ENCODE measurements at places on chromosomes 2 and 18.

DNA sequence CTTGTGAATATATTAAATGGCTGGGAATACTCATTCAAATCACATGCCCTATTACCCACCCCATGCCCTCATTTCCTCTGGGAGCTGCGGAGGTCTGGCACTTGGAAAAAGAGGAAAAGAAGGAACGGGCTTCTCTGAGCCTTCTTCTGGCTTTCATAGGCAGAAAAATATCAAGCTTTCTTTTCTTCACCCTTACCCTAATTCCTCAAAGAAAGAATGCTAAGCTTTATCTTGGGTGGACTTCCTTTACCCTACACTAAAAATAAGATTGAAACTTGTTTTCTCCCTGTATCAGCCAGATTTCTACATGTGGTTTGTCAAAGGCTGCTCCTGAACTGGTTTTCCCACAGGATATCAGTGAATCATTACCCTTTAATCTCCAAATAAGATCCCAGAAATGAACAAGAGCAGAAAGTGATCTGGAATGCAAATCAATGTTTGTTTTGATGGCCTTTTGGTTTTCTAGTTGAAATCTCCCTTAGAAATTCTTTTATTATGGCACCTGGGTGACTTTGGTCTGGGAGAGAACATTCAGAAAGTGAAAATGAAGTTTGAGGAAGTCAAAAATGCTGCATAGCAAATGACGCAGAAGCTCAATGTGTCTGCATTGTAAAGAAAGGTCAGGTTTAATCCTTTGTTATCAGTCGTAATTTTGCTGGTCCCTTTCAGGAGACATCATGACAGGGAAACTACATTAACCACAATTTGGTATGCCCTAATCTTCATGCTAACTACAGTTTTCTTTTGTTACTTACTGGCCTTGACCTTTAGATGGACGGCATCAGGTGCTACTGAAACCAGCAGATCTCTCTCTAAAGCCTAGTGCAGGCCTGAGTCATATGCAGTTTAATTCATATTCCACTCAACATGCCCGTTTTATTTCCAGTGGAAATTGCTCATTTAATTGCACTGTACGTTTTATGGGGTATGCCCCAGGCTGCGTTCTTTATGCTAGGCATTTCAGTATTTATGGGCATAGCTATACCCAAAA, 46.6 kb upstream of the HNRNPA3 start:
- no peak for DNase-seq

DNA sequence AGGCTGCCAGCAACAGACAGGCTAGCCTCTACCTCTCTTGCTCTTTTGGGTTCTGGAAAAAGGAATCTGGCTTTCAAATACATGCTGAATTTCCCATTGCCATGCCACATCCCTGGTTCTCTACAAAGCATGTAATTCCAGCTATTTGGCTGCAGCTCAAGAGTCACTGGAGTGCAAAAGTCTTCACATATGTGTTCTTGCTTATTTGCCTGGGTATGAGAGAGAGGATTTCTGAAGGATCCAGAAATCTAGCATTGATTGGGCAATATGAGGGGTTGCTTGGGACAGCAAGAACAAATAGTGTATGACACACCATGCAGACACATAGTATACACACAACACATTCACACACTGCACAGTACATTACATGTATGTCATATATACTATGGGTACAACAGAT, 30.7 kb upstream of the LGALSL start:
- DNase-seq: no peak

GRCh38 chr2:67851016-67851415, 211.8 kb downstream of the C1D start:
- no peak for DNase-seq

DNA sequence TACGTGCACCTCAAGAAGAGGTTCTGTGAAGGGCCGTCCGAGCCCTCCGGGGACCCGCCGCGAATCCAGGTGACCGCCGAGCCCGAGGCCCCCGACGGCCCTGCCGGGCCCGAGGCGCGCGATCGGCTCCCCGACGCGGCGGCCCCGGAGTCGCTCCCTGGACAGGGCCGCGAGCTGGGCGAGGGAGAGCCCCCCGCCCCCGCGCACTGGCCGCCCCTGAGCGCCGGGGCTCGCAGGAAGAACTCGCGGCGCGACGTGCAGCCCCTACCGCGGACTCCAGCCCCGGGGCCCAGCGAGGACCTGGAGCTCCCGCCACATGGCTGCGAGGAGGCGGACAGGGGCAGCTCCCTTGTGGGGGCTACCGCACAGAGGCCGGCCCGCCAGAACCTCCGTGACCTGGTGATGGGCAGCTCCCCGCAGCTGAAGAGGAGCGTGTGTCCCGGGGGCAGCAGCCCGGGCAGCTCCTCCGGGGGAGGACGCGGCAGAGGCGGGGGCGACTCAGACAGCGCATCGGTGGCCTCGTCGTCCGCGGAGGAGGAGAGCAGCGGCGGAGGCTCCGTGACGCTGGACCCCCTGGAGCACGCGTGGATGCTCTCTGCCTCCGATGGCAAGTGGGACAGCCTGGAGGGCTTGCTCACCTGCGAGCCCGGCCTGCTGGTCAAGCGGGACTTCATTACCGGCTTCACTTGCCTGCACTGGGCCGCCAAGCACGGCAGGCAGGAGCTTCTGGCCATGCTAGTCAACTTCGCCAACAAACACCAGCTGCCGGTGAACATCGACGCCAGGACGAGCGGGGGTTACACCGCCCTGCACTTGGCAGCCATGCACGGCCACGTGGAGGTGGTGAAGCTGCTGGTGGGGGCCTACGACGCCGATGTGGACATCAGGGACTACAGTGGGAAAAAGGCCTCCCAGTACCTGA, 812 bp downstream of the SOWAHC start:
- DNase-seq: no peak

DNA sequence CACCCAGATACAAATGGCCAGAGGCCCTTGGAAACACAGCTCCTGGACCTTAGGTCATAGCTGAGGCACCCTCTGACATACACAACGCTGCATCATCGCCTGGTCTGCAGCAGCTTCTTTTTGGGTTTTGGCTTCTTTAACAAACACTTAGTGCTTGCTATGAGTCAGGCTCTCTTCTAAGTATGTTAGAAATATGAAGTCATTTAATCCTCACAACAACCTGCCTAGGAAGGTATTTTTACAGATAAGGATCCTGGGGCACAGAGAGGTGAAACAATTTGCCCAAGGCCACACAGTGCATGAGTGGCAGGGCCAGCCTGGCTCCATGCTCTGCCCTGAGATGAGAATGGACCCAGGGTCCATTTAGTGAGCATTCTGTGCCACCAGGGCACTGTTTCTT, 96.6 kb downstream of the TMEM17 start:
- DNase-seq: no peak

DNA sequence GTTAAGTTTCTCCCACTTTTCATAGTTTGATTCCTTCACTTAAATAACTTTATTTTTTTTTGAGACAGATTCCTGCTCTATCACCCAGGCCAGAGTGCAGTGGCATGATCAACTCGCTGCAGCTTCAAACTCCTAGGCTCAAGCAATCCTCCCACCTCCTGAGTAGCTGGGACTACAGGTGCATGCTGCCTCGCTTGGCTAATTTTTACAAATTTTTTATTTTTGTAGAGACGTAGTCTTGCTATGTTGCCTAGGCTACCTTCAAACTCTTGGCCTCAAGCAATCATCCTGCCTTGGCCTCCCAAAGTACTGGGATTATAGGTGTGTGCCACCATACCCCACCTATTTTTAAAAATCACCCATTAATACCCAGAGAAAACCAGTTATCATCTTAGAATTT, 14.2 kb upstream of the WIPF1 start:
- DNase-seq: no peak

DNA sequence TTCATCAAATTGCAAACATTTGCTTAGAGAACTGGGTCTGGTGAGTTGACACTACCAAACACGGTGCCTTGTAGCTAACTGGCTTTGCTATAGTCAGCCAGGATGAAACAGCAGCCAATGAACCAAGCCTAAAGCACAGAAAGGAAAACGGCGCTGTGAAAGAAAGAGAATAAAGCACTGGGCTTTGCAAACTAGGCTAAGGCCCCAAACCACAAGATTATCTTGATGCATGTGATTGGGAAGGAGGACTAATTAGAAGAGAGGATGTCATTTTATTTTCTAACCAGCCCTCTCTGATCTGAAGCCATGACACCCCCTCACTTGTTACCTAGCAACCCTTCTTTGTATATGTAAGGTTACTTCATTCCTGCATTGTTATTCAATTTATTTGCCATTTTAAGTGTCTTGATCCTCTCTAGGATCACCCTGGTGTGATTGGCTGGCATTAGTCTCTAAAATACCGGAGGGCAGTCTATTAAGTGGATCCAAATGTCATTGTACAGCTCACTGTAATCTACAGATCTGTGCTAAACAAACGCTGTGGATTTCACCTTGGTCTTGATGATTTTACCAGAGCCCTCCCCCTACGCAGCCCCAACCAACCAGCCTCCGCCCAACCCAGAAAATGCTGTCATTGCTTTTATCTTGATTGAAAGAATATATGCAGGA, 395.4 kb upstream of the ACVR2A start:
- DNase-seq: no peak

DNA sequence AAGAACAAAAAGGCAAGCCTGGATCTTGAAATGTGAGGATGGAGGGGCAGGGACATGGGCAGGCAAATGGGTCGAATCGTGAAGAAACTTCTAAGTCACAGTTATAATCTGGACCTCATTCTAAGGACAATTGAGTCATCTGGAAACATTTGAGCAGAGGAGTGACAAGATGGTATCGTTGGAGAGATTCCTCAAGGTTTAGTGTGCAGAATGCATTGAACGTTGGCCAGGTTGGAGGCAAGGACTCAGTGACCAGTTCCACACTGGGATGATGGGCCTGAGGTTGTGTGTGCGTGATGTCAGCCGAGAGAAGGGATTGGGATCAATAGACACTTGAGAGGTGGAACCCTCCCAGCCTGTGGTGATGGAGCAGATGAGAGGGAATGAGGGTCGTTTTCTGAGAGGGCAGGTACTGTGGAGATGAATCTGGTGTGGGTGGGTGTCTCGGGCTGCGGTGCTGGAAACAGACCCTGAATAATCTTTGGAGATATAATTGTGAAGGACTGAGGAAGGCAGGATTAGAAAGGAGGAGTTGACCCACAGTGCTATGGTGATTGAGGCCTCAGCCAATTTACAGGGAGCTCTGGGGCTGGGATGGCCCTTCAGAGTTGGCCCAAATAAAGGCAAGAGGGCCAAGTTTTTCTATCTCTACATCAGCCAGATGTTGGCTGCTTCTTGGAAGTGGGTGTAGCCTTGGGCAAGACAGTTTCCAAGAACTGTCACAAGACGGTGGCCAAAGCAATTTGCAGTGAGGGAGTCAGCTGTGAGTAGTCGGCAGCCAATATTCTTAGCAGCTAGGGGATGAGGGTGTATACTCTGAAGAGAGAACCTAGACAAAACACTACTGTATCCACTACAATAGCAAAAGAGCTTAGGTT, 5.8 kb upstream of the ZNF532 start:
- DNase-seq: no peak

GRCh38 chr2:127142663-127143630, 36.0 kb upstream of the BIN1 start:
- no peak for DNase-seq

DNA sequence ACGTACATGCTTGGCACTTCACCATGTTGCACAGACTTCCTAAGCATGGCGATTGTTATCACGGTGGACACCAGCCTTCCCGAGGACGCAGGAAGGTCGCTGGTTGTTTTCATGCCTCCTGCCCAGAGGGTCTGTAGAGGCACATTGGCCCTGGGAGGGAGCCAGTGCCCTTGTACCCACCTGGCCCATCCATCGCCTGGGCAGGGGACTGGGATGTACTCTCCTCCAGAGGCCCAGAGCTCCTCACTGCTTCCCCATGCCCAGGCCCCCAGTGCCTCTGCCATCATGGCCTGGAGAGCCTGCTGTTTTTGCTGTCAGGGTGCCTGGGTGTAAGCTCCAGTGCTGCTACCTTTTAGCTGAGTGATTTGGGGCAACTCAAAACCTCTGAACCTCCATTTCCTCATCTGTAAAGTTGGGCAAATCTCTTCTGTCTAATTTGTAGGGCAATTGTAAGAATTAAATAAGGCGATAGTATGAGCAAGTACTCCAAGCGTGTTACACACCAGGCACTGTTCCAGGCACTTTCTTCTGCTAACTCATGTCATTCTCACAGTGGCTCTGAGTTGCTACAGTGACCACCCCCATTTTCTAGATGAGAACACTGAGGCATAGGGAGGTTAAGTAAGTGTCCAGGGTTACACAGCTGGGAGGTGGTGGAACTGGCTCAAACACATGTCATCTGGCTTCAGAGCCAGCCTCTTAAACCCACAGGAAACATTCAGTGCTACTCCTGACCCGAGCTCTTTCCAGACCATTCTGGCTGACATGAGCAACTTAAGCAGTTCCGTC, 45.3 kb downstream of the GREB1 start:
- DNase-seq: no peak

DNA sequence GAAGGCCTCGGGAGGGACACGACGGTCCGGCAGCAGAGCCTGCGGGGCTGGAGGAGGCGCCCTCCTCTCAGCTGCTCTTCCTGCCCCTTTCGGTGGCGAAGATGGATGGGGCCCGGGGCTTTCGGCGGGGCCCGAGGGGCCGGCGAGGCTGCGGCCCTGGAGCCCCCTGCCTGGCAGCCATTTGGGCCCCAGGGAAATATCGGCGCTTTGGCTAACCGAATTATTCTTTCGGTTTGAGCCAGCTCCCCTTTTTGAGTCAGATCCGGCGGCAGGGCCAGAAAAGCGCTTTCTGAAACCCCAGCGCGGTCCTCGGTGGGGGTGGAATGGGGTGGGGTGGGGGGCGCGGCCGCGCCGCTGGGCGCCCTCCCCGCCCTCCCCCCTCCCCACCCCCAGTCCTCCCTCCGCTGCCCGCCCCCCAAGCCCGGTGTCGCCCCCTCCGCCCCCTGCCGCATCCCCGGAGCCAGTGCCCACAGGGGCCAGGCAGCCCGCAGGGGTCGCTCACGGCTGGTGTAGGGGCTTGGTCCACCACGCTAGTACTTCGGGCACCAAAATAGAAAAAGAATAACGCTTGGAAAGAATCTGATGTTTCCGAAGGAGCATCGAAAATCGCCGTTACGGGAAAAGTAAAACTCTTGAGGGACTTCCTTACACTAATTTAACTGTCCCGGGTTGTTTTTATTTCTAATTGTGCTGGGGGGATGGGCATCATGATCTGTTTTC, 9.1 kb upstream of the ARID5A start:
- no peak for DNase-seq

DNA sequence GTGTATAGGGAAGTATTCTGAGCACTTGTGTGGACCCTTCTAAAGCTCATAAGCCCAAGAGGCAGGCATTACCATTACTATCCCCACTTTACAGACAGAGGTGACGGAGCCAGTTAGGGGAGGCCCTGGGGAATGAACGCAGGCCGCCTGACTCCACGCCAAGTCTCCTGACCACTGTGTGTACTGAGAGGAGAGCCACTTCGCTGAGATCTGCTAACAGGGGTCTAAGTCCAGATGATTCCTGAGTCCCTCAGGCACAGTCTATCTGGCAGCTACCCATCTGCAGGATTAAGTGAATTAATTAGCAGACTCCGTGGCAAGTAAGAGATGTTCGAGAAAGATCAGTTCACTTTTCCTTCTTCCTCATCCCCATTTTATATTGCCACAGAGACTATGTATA, 13.7 kb downstream of the CYB5A start:
- no peak for DNase-seq

GRCh38 chr2:193074933-193075332, 880.2 kb upstream of the TMEFF2 start:
- no peak for DNase-seq

- no peak for DNase-seq
Observed at GRCh38 chr2:207332480-207333212, 166.9 kb upstream of the KLF7 start.

GRCh38 chr18:71011389-71011788, 722.5 kb downstream of the SOCS6 start:
- DNase-seq: no peak
